Midbrain (tissue), 1 donor: ENCODE measurements at places on chromosomes 6 and 20.

DNA sequence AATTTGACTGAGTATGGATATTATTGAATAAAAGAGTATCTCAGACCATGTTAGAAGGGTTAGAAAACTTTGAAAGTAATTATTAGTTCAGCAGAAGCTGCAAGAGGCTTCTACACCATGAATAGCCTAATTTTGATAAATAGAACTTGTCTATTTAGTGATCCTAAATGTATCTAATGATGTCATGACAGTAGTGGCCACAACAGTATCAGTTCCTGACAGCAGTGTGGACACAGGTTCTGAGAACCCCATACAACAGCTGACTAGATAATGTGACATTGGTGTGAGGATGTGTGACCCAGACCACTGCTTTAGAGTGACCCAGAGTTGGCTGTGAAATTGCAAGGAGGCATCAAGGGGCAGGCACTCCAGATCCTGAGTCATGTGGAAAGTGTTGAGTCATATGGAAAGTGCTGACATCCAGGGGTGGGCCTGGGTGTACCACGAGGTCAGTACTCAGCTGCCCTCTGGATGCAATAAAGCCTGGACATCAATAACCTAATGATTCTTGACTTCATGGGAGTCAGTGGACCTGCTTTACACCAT lies 754.7 kb downstream of the DHX35 start:
- no peak for DNase-seq

DNA sequence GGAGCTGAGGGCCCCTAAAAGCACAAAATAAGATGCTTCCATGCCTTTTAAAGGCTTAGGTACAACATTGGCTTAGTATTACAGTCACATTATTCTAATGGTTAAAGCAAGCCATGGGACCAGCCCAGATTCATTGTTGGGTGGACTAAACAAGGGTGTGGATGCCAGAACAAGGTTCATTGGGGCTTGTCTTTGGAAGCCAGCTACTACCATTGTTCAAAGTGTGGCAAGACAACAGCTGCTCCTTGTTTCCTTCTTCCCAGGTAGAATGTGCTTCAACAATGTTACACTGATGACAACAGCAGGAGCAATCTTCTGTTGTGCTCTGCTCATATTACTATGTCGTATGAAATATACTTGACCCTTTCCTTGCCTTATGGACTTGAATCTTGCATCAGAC lies 261.5 kb downstream of the TBC1D7 start:
- no peak for DNase-seq

- DNase-seq, result no peak
These were observed 8.2 kb downstream of the TAB2 start for GRCh38 chr6:149325648-149326236.

DNA sequence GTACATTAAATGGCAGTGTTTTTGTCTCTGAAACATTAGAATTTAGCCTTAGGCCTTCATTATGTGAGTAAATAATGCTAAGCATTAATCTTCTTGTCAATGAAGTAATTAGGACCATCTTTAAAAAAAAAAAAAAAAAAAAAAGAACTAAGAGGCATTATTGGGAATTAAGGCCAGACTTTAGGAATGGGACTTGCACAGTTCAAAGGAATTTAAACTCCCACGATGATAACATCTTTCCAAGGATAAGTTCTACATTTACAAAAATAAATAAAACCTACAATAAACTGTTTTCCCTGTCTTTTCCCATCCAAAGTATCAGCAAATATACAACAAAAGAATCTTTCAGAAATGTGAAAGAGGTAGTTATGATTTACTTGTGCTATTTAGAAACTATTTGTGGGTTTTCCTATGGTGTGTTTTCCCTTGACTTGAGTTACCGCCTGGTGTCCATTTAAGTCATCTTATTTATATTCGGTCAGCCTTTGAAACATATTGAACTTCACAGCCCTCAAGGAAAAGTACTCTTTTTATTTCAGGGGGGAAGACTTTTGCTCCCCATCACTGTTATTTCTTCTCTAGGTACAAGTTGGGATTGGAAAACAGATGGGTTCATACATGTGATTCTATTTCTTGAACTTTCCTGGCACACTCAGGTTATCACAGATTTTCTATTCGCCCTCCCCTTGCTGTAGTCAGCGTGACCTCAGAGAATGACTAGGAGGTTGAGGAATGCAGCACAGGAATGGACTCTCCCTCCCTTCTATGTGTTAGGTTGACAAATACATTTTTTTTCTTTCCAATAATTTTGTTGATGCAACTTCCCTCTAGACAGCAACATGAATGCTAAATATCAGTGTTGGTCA lies 13.6 kb downstream of the STMND1 start:
- no peak for DNase-seq

DNA sequence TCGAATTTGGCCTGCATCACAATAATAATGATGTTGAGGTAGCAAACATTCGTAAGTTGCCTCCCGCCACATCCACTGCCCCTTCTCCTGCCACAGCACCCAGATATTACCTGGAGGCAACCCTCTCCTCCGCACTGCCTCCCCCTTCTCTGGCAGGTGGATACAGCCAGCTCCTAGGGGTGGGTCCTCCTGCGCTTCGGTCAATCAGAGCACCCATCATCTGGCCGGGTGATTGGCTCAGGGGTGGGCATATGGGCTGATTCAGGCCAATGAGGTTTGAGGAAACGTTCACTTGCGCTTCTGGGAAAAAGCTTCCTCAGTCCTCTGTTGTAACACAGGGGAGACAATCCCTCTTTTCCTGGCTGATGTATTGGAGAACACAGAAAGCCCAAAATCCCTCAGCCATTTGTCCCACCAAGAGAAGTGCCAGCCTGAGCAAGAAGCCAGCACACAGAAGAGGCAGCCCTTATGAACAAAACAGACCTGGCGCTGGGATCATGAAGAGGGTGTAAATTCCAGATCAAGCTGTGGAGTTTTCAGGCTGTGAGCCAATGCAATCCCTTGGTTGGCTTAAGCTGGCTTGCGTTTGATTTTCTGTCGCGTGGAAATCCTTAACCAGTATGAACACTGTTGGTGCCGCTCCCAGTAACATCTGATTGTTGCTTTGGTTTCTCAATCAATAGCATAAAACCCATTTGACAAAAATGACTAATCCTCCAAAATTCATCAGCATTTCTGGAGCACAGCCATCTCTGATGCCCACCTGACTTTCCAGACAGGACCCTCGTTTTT lies 82.2 kb downstream of the PRDM1 start:
- no peak for DNase-seq

GRCh38 chr6:156822747-156823206 lies 45.6 kb downstream of the ARID1B start:
- DNase-seq, result no peak

GRCh38 chr6:22147921-22148776 lies 148.7 kb downstream of the PRL start:
- DNase-seq, result peak; percentile 66

- peak; percentile 6 for DNase-seq
These were observed 10.6 kb downstream of the NOL4L start for GRCh38 chr20:32574296-32575226.

- DNase-seq, result no peak
These were observed 27.8 kb downstream of the PRPH2 start for GRCh38 chr6:42694586-42694985.

- no peak for DNase-seq
These were observed 45.0 kb downstream of the RNF144B start for GRCh38 chr6:18432180-18432579.

DNA sequence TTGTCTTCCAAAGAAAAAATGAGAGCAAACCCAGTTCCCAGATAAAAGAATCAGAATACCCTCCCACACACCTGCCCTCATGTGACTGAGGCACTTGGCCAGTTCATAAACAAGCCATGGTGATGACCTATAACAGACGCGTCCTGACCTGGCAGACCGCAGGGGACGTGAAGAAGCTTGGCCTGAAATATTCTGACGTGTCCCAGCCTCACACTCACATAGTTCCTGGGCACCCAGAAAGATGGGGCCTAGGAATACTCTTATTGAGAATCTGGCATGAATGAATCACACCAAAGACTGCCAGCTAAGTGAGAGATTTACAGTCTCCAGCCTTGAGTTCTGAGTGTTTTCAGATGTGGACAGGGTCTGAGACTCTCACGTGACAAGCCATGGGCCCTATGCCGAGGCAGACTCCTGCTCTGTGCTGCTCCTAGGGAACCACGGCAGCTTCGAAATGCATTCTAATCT lies 17.2 kb upstream of the MAP3K4 start:
- DNase-seq, result peak; percentile 19

DNA sequence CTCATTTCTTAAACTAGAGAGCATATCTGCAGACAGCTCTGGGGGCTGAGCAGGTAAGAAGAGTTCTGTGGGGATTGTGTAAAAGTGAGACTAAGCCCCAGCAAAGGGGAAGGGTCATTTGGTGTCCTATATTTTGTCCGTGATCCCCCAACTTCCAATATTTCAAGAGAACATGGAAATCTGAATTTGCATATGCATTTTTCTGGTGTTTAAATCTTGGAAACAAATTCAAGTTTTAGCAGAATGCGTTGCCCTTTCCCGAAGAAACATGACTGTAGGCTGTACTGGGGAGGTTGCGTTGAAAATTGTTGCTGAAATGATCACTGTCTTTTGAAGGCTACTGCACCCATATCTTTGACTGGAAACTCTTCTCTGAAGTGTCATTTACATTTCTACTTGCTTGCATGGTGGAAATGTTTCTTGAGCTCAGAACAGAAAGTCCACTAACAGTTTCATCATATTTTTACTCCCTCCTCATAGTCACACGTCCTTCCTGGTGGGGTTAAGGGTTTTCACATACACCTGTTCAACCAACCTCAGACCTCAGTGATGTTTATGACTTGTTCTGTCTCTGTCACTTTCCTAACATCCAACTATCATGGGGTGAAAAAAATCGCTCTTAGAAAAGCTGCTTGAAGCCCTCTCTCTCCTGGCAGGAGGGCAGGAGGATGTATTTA lies 140.3 kb downstream of the BCAS1 start:
- no peak for DNase-seq

DNA sequence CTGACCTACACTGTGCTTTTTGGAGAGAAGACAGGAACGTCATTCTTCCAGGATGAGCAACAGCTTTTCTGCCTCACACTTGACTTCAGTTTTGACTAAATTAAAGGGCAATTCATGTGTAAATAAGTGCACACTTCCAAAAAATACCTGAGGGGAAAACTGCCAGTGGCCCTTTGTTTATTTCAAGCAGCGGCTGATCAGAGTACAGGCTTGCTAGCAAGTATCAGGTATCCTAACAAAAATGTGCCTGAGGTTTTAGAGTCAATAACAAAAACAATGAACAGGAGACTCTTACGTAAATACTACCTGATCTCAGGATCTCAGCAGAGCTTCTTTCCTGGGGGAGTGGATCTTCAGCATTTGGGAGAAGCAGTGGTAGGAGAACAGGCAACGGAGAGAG lies 12.4 kb downstream of the LY86 start:
- DNase-seq, result no peak

DNA sequence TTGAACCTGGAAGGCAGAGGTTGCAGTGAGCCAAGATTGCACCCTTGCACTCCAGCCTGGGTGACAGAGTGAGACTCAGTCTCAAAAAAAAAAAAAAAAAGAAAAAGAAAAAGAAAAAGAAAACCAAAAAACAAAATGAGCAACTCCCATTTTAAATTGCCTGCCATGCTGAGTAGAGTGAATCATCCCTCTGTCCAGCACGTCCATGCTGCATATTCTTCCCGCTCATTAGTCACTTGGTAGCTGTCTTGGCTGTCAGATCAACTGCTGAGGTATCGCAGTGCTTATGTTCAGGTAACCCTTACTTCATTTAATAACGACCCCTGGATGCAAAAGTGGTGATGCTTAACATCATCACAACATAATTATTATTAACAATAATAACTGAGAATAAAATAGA lies 72.6 kb upstream of the RNF24 start:
- DNase-seq, result no peak

GRCh38 chr6:110635096-110635495 lies 158.7 kb upstream of the SLC22A16 start:
- DNase-seq, result no peak

DNA sequence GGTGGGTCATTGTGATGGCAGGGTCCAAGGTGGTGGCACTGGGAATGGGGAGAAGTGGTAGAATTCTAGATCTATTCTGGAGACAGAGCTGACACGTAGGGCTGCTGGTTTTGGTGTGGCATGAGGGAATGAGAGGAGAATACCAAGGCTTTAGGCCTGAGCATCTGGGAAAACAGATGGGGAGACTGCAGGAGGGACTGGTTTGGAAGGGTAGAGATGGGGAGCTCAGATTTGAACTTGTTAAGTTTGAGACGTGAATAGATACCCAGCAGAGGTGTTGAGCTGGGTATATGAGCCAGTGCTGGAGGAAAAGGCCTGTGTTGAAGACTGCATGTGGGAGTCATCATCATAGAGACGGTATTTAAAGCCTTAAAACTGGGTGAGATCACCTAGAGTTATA lies 17.5 kb downstream of the TRMT6 start:
- DNase-seq, result no peak
